ENCODE measurements at places on chromosomes 11 and 22.

DNA sequence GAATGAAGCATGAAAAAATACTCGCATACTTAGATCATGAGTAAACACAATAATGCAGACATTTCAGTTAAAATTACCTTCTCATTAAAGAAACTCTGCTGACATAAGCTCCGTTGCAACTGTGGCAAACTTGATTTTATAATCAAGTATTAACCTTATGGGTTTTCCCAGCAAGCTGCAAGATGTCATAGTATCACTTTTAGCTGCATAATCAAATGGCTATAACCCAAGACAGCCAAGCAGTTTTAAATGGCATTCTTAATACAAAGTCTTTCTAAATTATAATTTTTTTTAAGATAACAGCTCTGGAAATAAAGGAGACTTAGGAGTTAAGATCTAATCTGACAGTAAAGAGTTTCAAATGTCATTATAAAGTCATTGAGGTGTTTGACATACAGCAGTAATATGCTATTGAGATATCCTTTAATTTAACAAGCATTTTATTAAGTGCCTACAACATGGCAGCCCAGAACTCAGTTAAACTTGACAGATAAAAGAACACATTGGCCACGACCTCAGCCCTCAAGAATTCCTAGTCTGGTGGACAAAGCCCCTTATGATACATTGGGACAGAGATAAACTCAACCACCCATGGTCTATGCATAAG lies 163.1 kb upstream of the FAT3 start:
- no peak for DNase-seq

DNA sequence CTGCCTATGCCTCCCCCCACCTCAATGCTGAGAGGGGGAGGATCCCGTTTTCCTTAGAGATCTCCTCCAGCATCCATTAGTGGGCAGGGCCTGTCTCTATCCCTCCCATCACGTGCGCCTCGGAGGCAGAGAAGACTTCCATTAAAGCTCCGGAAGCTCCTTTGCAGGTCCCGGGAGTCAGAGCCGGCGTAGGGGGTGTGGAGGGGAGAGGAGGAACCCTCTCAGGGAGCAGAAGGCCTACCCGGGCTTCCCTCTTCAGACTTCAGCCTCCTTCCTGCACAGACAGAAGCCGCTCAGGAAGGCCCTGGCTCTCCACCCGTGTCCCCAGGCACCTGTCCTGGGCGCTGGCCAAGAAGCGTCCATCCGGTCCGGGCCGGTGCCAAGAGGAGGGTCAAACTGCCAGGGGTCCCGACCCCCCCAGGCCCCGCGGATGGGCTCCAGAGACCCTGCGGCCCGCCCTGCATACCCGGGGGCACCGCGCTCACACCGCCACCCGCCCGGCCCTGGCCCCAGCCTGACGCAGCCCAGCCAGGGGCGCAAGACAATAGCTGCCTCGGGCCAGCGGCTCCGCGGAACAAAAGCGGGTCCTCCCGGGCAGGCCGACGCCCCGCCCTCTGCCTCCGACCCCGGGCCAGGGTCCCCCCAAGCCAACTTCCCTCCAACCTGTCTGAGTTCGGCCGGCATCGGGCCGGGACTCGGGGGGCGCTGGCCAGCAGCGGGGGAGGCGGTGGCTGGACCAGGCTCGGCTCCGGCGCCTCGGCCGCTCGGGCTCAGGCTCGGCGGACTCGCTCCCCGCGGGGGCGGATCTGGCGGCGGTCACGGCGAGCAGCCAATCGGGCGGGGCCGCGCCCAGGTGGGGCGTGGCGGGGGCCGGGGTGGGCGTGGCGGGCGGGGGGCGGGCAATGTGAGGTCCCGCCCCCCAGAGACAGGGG lies 29.9 kb downstream of the ARVCF start:
- DNase-seq = peak; percentile 75

- DNase-seq = peak; percentile 43
Measured at GRCh38 chr11:114348200-114349191, 51.8 kb downstream of the C11orf71 start.

DNA sequence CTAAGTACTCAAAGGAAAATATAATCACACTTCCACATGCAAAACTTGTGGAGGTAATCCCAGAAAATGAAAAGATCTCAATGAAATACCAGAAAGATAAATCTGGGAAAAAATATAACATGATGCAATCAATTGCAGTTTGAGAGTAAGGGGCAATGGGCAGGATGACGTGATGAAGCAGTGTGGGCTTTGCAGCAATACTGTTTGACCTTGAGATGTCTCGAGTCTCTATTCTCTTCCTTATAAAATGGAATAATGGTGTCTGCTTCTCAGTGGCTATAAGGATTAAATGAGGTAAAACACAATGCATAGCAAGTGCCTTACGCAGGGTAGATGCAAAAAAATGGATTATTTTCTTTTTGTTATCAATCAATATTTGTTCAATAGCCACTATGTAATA lies 447.5 kb downstream of the BUD13 start:
- DNase-seq = no peak

- no peak for DNase-seq
Measured at GRCh38 chr11:10410106-10410843, 44.8 kb upstream of the AMPD3 start.

DNA sequence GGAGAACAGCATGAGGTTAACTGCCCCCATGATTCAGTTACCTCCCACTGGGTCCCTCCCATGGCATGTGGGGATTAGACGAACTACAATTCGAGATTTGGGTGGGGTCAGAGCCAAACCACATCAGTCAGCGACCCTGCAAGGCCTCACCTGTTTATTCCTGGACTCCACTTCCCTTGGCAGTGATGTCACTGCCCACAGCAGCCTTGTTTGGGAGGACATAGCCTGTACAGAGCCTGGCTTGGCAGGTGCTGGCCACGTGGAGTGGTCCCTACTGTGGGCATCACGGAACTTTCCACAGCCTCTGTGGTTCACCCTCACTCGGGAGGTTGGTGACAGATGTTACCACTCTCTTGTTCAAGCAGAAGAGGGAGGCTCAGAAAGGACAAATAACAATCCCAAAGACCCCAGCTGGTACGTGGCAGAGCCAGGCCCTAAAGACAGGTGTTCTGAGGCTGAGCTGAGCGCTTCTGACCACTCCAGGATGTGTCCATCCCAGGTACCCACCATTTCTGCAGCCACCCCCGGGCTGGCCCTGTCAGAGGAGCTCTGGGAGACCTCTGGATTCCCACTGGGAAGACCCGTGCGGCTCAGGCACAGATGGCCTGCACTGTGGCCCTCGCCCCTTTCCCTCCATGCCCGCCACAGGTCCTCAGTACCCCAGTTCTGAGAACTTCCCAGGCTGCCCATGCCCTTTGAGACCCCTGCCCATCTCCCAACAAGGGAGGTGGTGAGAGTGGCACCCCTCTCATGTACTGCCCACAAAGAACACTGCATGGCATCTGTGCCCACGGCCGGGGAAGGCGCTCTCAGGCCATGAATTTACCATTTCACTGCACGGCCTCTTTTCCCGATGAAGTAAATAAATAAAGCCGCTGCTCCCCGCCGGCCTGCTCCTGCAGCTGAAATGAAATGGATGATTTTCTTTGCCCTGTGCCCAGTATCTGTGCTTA lies 605.8 kb downstream of the TBC1D22A start:
- no peak for DNase-seq

DNA sequence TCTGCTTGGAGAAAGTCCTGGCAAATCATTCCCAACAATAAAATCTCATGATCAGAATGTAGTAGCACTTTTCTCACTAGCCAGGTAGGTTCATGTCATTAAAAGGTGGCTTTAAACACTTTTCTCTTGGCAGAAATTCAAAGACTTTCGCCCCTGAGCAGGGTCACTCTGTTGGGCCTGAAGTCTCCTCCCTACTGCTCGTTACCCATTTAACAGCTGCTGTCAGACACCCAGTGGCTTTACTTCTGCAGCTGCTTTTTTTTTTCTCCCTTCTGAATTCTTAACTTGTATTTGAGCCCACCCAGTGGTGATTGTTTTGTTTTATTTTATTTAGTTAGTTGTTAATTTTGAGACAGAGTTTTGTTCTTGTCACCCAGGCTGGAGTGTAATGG lies 25.0 kb downstream of the ARHGAP8 start:
- no peak for DNase-seq

GRCh38 chr11:134207538-134208239 lies 16.1 kb downstream of the NCAPD3 start:
- DNase-seq = no peak

DNA sequence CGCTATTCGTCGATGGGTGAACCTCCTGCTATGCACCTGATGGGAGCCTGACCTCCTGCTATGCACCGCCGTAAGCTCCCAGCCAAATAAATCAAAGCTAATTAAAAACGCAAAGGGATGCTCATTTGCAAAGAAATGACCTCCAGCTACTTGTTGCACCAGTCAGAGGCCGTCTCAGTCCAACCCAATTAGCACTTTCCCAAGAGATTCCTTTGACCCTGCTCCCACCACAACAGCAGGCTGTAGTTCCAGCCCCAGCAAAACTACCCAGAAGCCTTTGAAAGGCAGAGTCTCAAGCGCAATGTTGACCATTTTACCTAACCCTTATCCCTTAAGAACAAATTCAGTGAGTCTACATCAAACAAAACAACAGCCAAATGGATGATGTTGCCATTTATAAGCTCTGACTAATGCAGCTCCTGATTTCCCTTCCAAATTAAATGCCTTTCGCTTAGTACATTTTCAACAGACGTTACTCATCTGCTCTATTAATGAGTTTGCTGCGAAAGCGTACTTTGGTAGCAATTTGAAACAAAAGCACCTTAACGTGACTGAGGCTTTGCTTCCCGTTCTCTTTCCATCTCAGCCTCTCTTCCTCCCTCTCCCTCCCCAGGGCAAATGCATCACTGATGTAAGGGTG lies 17.2 kb upstream of the BSX start:
- DNase-seq = no peak

Measured in renal pelvis (tissue), 12 donors.